Stimulated activated CD4-positive, alpha-beta T cell treated with anti-CD3 and anti-CD28 coated beads, Interleukin-1b, Interleukin-23, amount 100 ng/mL, for 1 hour (primary cell): ENCODE measurements at places on chromosomes 6 and 20.

DNA sequence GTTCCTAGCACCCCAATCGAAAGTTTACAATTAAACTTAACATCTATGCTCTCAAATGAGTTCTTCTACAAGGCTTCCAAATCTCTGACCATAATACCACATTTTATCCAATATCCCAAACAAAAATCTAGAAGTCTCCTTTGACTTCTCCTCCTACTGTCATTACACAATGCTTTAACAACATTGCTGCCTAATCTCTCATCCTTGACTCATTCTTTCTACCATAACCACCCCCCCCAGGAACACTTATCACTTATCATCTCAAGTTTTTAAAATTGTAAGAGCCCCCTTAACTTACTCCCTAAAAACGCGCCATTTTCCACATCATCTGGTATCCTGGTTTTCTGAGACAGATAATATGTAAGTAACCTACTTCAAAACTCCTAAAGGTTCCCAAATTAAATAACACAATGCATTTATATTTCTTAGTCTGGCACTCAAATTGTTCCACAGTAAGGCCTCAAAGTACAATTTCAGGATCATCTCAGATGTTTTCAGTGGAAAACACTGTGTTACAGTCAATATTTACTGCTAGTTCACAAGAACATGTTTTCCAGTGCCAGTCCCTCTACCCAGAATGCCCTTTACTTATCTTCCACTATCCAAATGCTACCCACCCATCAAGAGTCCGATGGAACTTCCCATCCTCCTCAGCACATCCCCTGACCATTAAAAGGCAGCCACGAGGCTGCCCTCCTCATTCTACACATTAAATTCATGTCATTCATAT, 308.2 kb upstream of the THEMIS start:
- no peak for DNase-seq

DNA sequence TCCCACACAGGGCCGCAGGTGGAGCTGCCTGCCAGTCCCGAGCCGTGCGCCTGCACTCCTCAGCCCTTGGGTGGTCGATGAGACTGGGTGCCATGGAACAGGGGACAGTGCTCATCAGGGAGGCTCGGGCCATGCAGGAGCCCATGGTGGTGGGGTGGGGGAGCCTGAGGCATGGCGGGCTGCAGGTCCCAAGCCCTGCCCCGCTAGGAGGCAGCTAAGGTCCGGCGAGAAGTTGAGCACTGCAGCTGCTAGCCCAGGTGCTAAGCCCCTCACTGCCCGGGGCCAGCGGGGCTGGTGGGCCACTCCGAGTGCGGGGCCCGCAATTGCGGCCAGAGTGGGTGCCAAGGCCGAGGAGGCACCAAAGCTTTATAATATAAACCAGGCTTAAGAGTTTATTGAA, 479.7 kb downstream of the MMUT start:
- no peak for DNase-seq

- no peak for DNase-seq
Measured at GRCh38 chr6:27178407-27178730, 69.1 kb upstream of the PRSS16 start.

DNA sequence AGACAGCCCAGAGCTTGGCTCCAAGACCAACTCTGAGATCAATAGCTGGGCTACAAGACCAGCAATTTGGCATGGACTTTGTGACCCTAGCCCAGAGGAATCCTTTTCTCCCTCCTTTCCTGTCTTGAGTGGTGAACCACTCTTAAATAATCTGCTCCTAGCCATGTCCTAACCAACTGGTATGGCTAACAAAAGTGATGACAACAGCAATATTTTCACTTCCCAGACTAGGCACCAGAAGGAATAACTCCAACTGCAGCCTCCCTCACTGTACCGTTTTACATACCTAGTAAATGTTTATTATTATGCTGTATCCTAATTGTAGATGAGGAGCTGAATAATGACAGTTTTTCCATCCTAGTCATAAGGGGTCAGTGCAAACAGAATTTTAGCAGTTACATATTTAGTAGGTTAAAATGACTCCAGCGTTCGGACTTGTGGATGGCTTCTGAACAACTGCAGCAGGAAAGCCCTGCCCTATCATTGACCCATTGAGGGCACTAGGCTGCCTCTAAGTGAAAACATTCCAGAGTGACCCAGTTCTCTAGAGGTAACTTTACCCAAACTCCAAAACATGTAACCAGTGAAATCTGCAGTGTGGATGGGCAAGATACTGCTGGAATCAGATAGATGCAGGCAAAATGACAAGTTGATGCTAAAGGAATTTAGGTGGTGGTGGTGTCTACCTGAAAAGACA, 77.1 kb downstream of the SH3BGRL2 start:
- no peak for DNase-seq

DNA sequence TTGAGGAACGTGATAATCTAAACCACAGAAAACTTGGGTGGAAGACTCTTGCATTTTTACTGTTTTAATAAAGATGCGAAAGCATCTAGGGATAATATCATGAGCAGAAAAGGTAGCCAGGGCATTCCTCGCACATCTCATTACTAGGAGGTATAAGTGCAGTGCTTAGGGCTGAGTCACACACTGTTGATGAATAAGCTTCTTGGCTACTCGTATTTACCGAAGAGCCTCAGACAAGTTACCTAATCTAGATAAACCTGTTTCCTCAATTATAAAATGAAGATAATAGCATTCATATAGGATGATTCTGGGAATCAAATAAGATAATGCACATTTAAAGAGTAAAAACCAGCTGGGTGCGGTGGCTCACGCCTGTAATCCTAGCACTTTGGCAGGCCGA, 780 bp upstream of the KIAA0319 start:
- no peak for DNase-seq

DNA sequence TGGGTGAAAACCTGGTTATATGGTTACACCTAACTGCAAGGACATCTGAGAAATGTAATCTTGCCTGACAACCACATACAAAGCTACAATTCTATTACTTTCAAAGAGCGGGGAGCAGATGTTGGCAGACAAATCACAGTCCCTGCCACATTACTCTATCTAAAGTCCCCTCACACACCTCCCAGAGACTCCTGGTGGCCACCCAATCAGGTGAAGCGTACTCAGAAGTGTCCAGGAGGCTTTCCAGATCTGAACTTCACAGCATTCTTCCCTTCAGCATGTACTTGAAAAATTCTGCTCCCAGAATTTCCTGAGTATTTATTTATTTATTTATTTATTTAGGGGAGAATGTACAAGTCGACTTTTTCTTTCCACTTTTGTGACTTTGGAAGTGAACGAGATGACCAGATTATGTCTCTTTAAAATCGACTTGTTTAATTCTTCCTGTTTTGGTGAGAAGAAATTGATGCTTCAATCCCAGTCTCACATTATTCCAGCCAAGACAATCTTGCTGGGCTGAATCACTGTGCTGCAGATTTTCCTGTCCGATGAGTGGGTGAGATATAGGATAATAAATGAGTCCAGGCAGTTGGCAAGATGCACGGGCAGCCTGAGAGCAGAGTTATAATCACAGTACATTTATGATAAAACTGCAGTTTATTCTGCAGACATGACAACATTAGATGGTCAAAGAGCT, 46.9 kb upstream of the POPDC3 start:
- DNase-seq, result no peak

DNA sequence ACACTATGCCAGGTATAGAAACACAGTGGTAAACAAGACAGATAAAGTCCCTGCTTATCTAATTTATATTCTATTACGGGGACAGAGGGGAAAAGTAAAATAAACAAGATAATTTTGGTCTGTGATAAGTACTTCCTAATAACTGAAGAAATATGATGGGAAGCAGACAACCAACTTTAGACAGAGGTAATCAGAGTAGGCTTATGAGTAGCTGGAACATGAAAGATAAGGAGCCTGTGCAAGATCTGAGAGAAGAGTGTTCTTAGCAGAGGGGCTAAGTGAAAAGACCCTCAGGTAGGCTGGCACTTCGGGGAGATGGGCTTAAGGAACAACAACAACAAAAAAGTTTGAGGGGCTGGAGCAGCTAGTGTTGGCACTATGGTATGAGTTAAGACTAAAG, 4.1 kb downstream of the RNF8 start:
- DNase-seq, result no peak

GRCh38 chr6:85866370-85866730, 223.7 kb upstream of the SYNCRIP start:
- no peak for DNase-seq

- DNase-seq, result no peak
Measured at GRCh38 chr6:126112171-126112632, 125.9 kb downstream of the TRMT11 start.

GRCh38 chr6:152267967-152268845, 369.0 kb downstream of the SYNE1 start:
- peak; percentile 7 for DNase-seq

- no peak for DNase-seq
Measured at GRCh38 chr6:111718990-111719389, 113.3 kb upstream of the TRAF3IP2 start.

- no peak for DNase-seq
Measured at GRCh38 chr20:33658929-33659328, 3.2 kb upstream of the C20orf144 start.

- DNase-seq, result no peak
Measured at GRCh38 chr6:85065831-85066230, 301.4 kb upstream of the TBX18 start.

DNA sequence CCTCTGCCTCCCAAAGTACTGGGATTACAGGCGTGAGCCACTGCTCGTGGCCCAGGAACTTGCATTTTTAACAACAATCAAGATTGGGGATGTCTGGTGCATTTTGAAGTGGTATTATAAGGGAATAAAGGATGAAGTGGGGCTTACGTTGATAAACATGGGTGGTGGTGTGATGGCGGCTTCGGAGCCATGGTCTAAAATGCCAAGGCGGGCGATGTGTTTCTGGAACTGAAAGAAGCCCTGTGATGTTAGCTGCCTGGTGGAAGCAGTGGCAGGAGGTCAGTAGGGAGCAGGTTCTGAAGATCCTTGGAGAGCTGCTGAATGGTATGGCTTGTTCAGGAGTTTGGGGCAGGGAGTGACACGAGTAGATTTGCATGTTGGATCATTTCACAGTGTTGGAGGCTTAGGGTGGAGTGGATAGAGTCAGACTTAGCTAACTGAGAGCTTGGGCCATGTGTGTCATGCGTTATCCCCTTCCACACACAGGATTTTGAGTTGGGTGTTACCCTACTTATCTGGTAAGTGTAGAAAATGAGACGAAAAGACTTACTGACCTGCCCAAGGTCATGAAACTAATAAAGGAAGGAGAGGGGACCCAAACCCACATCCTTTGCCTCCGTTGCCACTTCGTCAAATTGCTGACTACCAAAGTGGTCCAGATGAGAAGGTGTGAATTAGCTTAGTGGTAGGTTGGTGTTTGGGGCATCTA, 1.5 kb downstream of the NELFCD start:
- no peak for DNase-seq

DNA sequence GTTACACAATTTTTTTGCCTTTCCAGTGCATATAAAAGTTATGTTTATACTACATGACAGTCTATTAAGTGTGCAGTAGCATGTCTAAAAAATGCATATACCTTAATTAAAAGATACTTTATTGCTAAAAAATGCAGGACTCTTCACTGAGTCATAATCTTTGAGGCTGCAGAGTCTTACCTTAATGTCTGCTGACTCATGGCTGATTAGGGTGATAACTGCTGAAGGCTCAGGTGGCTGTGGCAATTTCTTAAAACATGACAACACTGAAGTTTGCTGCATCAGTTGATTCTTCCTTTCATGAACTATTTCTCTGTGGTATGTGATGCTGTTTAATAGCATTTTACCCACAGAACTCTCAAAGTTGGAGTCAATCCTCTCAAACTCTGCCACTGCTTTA, 19.1 kb downstream of the ZSCAN23 start:
- no peak for DNase-seq

DNA sequence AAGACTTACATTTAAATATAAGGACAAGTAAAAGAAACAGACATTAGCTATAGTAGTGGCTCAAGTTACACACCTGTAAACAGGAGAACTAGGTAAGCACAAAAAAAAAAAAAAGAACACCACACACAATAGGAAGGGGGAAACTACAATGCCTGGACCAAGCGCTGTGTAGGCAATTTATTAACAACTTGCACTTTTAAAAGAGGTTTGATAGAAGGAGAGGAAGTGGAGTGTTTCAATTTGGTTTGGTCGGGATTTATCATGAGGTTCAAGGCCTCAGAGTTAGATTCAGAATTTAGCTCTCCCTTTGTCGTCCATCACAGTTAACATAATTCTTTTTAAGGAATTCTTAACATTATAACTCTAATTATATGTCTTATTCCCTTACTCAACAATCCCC, 1.1 kb upstream of the USP49 start:
- DNase-seq, result no peak

DNA sequence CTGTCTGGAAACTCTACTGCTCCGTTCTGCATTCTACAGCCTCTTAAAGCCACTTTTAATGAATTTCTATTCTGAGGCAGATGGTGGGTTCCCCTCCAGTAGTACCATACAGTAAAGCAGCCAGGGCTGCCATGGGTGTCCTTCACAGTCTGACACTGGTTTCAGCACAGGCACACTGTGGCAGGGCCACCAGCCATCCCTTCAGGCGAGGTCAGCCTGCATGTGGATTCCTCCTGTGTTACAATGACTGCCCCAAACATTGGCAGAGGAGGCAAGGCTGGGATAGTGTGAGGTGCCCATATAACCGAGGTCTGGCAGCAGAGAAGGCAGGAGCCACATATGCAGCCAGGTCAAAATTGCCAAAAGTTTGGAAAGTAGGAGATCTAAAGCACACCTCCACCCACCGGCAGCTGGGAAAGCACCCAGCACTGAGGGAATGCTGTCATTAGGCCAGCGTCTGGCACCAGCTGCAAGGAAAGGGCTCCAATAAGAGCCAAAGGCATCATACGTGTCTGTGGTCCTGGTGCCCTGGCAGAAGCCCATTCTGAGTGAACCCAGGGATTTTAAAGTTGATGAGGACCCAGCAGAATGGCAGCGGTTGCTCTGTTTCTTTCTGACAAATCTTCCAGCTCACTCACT, 24.0 kb downstream of the STK35 start:
- DNase-seq, result no peak

GRCh38 chr20:38651154-38651553, 49.5 kb downstream of the ARHGAP40 start:
- DNase-seq, result no peak

GRCh38 chr20:24339210-24339641, 130.2 kb upstream of the SYNDIG1 start:
- DNase-seq, result no peak

DNA sequence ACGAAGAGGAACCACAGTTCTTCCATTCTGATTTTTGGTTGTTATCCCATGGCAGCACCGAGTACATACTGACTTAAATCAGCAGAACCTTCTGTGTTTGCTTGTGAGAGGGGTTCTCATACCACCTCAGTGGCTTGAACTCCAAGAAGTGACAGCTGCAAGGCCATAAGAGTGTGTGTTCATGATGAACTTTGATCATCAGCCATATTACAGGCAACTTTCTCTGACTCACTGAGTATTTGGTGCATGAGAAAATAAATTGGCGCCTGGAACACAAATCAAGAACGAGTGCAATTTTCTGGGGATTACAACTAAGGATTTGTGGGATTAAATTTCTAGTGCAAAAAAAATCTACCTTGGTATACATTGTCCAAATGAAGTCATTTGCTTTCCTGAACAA, 68.9 kb downstream of the CYP39A1 start:
- DNase-seq, result no peak

GRCh38 chr20:47655635-47656034, 129.6 kb downstream of the SULF2 start:
- no peak for DNase-seq
